ENCODE measurements at places on chromosomes 5 and 9.

DNA sequence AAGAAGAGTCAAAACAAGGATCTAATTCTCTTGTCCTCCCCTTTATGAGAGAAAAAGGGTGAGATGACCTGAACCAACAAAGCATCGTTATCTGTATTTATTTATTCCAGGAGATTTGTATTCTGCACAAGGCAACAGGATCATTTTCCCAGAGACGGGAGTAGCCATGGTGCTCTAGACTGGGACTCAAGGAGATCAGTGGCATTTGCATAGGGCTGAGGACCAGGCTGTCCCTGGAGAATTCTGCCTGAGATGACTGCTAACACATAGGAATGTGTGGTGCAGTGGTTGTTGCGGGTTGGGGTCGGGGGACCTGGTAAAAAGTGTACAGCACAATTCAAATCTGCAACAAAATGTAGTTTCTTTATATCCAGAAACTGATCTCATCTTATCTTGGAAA, 22.3 kb upstream of the ZNF474 start:
- H3K36me3 ChIP-seq: no peaks in the 10 kb centered on the region
- H3K4me3 ChIP-seq: no peak overlapping the region
- H3K27ac ChIP-seq: no peak overlapping the region
- H3K27me3 ChIP-seq: peaks cover 45% of the 10 kb centered on the region
- DNase-seq: no peak

- H3K36me3 ChIP-seq: no peaks in the 10 kb centered on the region
- H3K27ac ChIP-seq: no peak overlapping the region
- peaks cover 2% of the 10 kb centered on the region for H3K27me3 ChIP-seq
- DNase-seq: no peak
Observed at GRCh38 chr9:137988051-137988450, 110.5 kb downstream of the CACNA1B start.

DNA sequence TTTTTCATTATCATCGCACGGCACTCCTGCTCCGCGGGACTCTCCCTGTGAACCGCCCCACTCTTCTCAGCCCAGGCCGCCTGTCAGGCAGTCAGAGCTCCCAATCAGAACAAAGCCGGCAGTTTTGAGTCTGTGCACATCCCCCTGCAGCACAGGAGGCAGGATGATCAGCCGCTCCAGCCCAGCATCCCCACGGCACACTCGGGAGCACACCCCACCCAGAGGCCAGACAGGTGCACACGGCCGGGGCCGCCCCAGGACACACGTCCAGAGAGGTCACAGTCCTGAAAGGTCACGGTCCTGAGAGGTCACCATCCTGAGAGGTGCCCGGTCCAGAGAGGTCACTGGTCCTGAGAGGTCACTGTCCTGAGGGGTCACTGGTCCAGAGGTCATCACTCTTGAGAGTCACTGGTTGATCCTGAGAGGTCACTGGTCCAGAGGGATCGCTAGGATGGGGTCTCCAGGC, 8.4 kb downstream of the TPPP start:
- H3K27me3 ChIP-seq: peaks cover 17% of the 10 kb centered on the region
- H3K27ac ChIP-seq: no peak overlapping the region
- no peaks in the 10 kb centered on the region for H3K36me3 ChIP-seq
- DNase-seq: no peak

- no peaks in the 10 kb centered on the region for H3K27me3 ChIP-seq
- H3K36me3 ChIP-seq: no peaks in the 10 kb centered on the region
- no peak overlapping the region for H3K27ac ChIP-seq
- DNase-seq: no peak
- peaks cover 41% of the 10 kb centered on the region for H3K4me1 ChIP-seq
Observed at GRCh38 chr9:130181678-130182380, 9.6 kb downstream of the NCS1 start.

GRCh38 chr5:123037104-123037418, 536 bp upstream of the PPIC start:
- no peak for DNase-seq
- H3K27ac ChIP-seq: peak overlapping the region; percentile 70
- H3K4me1 ChIP-seq: peaks cover 17% of the 10 kb centered on the region
- peaks cover 5% of the 10 kb centered on the region for H3K27me3 ChIP-seq
- no peaks in the 10 kb centered on the region for H3K36me3 ChIP-seq

- no peak for DNase-seq
- H3K27ac ChIP-seq: no peak overlapping the region
- H3K36me3 ChIP-seq: peaks cover 12% of the 10 kb centered on the region
Observed at GRCh38 chr5:159202151-159202550, 7.2 kb downstream of the RNF145 start.

- H3K4me3 ChIP-seq: no peak overlapping the region
- no peaks in the 10 kb centered on the region for H3K36me3 ChIP-seq
- no peak for DNase-seq
- no peak overlapping the region for H3K27ac ChIP-seq
- H3K27me3 ChIP-seq: peaks cover 14% of the 10 kb centered on the region
Observed at GRCh38 chr9:117046666-117047327, 359.7 kb downstream of the TRIM32 start.

DNA sequence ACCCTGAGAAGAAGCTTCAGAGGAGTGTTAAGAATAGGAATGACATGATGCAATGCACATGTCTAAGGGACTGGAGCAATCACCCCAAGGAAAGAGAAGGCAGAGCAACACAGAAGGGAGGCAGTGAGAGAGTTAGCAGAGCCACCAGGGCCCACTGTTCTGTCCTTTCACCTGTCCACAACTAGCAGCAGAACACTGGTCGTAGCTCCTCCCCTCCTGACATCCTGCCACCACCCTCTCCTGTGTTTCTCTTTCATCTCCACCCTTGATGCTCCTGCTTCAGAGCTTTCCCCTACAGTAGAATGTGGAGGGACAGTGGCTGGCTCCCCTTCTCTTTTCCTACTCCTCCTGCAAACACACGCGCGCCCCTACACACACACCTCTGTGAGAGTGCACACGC, 483.4 kb upstream of the KIF2A start:
- no peak overlapping the region for H3K4me3 ChIP-seq
- DNase-seq: no peak
- no peak overlapping the region for H3K27ac ChIP-seq
- no peaks in the 10 kb centered on the region for H3K36me3 ChIP-seq

GRCh38 chr9:71263451-71263850, 142.0 kb upstream of the TRPM3 start:
- no peaks in the 10 kb centered on the region for H3K4me1 ChIP-seq
- no peak overlapping the region for H3K27ac ChIP-seq
- H3K36me3 ChIP-seq: no peaks in the 10 kb centered on the region
- DNase-seq: no peak
- H3K27me3 ChIP-seq: peaks cover 24% of the 10 kb centered on the region

DNA sequence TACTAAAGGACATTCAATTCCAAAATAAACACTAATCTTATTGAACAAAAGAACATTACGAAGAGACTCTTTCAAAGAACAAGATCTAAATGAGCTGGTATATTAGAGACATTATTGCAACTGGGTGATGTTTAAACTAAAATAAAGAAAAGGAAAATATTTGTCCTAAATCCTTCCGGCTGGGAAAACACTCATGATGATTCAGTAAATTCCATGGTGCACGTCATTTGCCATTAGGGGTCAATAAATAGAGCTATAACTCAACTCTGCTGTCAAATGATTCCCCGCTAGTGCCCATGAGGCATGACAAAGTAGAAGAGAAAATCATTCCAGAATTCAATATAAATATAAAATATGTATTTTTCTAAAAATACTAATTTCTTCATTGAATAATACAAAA, 565.5 kb upstream of the TUSC1 start:
- H3K27me3 ChIP-seq: no peaks in the 10 kb centered on the region
- peaks cover 2% of the 10 kb centered on the region for H3K4me1 ChIP-seq
- no peaks in the 10 kb centered on the region for H3K36me3 ChIP-seq
- no peak overlapping the region for H3K27ac ChIP-seq

- no peaks in the 10 kb centered on the region for H3K4me1 ChIP-seq
- no peaks in the 10 kb centered on the region for H3K27me3 ChIP-seq
- no peak overlapping the region for H3K4me3 ChIP-seq
- no peak overlapping the region for H3K27ac ChIP-seq
- no peaks in the 10 kb centered on the region for H3K36me3 ChIP-seq
- no peak for DNase-seq
Observed at GRCh38 chr9:15965246-15965745, 412.5 kb downstream of the CCDC171 start.

DNA sequence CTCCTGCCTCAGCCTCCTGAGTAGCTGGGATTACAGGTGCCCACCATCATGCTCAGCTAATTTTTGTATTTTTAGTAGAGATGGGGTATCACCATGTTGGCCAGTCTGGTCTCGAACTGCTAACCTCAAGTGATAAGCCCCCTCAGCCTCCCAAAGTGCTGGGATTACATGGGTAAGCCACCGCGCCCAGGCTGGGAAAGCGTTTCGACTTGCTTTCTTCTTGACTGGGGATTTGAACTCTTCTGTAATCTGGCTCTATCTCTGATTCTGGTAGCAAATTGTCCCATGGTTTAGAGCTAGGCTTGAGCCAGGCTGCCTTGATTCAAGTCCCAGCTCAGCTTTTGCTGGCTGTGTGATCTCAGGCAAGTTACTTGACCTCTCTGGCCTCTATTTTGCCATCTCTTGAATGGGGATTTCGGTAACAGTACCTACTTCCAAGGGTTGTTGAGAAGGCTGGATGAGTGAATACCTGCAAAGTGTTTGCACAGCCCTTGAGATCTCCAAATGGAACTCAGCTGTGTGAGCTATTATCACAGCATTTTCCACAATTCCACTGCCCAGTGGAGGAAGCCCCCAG, 20.5 kb upstream of the MVB12B start:
- H3K4me1 ChIP-seq: peaks cover 3% of the 10 kb centered on the region
- no peaks in the 10 kb centered on the region for H3K27me3 ChIP-seq
- H3K36me3 ChIP-seq: no peaks in the 10 kb centered on the region
- no peak overlapping the region for H3K27ac ChIP-seq
- no peak overlapping the region for H3K4me3 ChIP-seq

DNA sequence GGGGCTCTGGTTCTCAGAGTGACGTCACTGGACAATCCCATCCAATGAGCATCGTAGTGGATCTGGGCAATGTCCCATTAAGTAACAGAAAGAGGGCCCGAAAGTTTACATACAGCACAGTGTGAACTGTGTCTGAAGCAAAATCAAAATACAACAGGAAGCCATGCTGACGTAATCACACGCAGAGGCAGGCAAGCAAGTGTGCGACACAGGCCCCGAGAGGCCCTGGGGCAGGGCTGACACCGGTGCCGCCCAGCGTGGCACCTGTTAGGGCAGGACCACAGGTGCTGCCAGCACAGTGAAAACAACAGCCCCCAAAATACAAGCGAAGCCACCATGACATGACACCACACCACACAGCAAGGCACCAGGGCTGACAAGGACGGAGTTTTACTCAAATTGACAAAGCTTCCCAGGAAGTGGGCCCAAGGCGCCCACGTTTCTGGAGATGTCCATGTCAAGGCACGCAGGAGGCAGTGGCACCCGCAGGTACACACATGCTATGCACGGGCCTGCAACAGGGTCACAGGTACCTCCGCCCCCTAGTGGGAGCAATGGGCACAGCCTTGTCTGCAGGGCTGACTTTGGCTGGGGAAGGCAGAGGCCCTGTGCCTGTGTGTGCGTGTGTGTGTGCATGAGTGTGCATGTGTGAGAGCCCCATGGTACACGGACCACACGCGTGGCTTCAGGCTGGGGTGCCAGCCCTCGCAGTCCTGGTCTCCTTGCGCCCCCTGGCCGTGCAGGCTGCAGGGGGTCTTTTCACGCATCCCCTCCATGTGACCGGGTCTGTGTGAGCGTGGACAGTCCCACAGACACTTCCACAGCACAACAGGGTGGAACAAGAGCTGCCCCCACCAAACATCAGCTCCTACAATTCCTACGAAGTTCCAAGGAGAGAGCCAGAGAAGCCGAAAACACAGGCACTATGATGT, 19.6 kb downstream of the QSOX2 start:
- H3K27ac ChIP-seq: no peak overlapping the region
- no peak overlapping the region for H3K4me3 ChIP-seq
- peak; percentile 80 for DNase-seq
- H3K27me3 ChIP-seq: no peaks in the 10 kb centered on the region
- no peaks in the 10 kb centered on the region for H3K4me1 ChIP-seq

- H3K27ac ChIP-seq: peak overlapping the region; percentile 56
- no peaks in the 10 kb centered on the region for H3K27me3 ChIP-seq
Observed at GRCh38 chr9:71608825-71609447, 159.4 kb downstream of the CEMIP2 start.

Measured in mesothelial cell of epicardium (in vitro differentiated cells).